ENCODE measurements at places on chromosomes 13 and 19.

DNA sequence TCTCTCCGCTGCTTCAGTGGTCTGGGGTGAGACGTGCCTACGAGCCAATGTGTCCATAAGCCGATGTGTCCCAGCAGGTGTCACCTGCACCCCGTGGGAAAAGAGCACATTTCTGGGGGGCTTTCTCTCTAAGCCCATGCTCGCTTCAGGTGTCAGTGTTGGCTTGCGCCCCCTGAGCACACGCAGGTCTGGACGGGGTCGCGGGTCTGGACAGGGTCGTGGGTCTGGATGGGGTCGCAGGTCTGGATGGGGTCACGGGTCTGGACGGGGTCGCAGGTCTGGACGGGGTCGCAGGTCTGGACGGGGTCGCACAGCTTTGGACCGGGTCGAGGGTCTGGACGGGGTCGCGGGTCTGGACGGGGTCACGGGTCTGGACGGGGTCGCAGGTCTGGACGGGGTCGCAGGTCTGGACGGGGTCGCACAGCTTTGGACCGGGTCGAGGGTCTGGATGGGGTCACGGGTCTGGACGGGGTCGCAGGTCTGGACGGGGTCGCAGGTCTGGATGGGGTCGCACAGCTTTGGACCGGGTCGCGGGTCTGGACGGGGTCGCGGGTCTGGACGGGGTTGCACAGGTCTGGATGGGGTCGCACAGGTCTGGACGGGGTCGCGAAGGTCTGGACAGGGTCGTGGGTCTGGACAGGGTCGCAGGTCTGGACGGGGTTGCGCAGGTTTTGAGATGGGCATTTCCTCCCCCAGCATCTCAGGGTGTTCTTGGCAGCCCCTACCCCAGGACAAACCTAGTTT lies 24.5 kb upstream of the TFDP1 start:
- DNase-seq, result no peak

- no peak for DNase-seq
Measured at GRCh38 chr19:2982983-2983350, 5.6 kb downstream of the TLE6 start.

- no peak for DNase-seq
Measured at GRCh38 chr13:35953537-35954206, 177.5 kb downstream of the DCLK1 start.

DNA sequence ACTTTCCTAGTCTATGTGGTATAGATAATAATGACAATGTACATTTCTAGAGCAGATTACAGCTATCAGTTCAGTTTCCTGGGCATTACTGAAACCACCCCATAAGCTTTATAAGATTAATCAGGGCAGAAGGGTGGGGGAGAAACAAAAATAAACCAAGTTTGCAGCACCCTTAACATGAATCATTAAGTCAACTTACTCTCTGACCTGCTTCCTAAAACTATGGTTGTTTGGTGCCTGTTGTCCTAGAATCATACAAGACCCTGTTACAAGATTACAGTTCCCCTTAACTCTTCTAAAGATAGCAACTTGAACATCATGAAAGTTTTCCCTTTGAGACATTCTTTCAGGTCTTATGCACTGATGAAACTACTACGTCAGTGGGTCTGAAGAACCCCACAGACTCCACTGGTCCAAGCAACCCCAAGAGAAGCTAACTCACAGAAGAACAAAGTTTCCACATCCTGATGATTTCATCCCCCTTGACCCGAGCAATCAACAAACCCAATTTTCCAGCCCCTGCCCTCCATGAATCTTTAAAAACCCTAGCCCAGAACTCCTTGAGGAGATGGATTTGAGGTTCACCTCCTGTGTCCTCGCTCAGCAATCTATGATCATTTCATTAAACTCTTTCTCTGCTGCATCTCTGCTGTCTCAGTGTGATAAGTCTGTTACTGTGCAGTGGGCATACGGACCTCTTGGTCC lies 336.5 kb downstream of the FOXO1 start:
- DNase-seq, result no peak

- DNase-seq, result no peak
Measured at GRCh38 chr13:45278096-45278645, 62.8 kb downstream of the TPT1 start.

DNA sequence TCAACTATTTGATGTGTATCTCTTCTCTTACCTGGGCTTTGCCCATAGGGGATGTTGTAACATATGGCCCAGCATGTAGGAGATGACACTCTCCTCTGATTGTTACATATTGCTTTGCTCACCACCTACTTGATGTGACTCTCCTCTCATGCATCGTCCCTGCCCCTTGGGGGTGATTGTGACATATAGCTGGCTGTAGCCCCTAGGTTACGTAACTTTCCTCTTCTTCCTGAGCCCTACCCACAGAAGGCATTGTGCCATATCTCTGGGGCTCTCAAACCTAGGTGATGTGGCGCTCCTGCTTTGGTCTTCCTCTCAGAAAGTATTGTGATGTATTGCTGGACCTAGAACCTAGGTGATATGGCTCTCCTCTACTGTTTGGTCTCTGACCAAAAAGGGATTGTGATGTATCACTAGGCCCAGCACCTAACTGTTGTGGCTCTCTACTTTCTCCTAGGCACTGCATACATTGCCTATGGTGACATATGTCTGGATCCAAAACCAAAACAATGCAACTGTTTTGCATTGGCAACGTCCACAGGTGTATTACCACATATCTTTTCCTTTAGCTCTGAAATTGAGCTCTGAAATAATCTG lies 71.9 kb upstream of the ZNF724 start:
- no peak for DNase-seq

GRCh38 chr13:34435338-34435737 lies 506.7 kb upstream of the NBEA start:
- DNase-seq, result no peak

DNA sequence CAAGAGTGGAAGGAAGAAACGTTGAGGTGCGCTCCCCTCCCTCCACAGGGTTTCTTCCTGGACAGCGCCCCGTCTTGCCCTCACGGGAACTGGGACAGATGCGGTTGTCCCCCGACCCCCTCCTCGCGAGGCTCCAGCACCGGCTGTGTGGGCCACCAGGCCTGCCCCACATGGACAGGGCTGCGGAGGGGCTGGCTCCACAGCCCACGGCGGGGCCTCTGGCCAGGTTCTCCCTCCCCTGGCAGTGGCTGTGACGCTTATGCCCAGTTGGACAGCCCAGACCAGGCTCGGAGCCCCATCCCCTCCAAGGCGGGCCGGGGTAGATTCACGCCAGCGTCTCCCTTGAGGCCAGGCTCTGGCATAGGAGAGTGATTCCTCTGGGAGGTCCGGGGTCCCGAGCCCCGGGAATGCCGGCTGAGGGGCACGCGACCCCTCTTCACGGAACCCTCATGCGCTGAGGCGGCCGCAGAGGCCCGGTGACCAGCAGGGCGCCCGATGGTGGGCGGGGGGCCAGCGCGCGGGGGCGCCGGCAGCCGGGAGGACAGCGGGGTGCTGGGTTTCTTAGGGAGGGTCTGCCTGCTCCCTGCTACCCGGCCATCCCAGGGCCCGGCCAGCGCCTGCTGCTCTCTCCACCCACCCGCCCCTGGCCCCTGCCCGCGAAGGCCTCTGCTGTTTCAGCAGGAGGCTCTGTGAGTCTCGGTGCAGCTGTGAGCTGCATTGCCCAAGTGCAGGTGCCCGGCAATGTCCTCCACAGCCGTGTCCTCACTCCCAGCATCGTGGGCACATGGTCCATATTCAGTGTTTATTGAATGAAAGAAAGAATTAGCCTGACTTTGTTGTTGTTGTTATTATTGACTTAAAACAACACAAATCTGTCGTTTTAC lies 20.3 kb upstream of the GAS6 start:
- no peak for DNase-seq

DNA sequence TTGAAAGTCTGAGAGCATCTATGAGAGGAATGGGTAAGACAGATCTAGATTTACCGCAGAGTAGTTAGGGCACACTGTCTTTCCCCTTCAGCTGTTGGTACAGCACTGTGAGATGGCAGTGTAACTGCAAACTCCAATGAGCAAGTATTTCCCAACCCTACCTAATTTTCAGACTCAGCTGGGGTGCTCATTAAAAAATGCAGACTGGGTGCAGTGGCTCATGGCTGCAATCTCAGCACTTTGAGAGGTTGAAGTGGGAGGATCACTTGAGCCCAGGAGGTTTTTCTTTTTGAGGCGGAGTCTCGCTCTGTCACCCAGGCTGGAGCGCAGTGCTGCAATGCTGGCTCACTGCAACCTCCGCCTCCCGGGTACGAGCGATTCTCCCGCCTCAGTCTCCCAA lies 12.6 kb downstream of the QPCTL start:
- no peak for DNase-seq

GRCh38 chr13:49690133-49690994 lies 922 bp downstream of the EBPL start:
- no peak for DNase-seq

DNA sequence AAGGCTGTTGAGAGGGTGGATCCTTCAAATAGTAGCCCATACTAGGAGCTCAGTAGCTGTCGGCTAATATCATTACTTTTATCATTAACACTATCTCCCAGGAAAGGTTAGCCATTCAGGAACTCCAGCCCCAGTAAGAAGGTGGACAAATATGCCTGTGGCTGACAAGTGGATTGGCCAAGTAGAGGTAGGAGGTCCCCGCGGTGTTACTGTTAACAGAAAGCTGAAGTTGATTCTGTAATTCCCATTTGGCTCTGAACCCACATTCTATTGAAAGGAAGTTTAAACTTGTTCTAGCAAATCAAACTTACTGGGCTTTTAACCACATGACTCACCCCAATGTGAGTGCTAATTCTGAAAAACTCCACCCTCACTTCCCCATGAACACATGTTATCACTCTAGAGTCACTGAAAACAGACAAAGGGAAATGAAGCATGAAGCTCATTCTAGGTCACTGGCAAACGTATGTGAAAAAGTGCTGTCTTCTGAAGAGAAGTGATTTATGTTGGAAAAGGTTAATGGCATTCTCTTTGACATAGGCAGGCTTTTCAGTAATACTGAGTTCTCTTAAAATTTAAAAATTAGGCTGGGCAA lies 273.5 kb downstream of the FGF14 start:
- no peak for DNase-seq

- no peak for DNase-seq
Measured at GRCh38 chr13:29892151-29892550, 41.7 kb upstream of the UBL3 start.

- no peak for DNase-seq
Measured at GRCh38 chr13:50179977-50180376, 164.7 kb downstream of the KCNRG start.

DNA sequence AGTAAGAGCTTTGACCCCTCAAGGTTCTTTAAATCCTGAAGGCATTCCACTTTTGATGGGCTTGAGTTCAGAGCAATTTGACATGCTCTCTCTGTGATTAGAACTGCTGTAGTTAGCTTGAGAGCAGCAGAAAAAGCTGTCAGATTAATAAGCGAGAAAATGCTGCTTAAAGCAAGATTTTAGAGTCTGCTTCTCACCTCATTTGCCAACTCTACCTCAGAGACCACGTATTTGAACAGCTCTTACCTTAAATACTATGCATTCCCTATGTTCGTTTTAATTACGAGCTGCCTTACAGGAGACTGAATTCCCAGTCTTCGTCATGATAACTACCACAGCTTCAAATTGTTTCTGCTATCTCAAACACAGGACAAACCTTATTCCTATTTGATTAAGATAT lies 253.4 kb downstream of the SLITRK6 start:
- no peak for DNase-seq

Measured in stimulated activated CD4-positive, alpha-beta T cell treated with anti-CD3 and anti-CD28 coated beads, Interleukin-1b, Interleukin-23, amount 100 ng/mL, for 4 hours (primary cell).